ENCODE measurements at places on chromosomes 2 and 18.

DNA sequence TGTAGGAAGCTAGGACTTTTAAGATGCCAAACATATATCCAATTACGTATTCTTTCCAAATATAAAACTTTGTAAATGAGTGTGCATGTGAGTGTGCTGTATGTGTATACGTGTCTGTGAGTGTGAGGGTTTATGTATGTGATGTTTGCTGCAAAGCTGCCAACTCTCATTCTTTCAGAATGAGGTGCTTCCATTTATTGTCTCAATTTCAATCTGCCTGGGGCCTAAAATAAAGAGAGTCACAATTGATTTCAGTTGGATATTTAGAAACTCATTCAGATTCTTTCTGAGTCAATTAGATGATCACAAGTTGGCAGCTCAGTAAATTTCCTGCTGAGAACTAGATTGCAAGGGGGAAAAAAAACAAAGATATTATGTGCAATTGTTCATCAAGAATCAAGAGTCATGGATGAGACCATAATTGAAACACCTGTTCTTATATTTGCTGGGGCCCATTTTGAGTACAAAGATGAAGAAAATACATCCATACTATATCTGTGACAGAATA is 621.2 kb upstream of the ACVR2A start:
- DNase-seq: no peak

- DNase-seq: no peak
Observed at GRCh38 chr2:68280796-68281195, 28.5 kb upstream of the PPP3R1 start.

GRCh38 chr2:179613701-179614100 is 247.7 kb downstream of the ZNF385B start:
- peak; percentile 24 for DNase-seq

- no peak for DNase-seq
Observed at GRCh38 chr18:66226782-66227181, 377.1 kb downstream of the CDH19 start.

GRCh38 chr2:136164280-136164776 is 46.4 kb upstream of the CXCR4 start:
- no peak for DNase-seq

GRCh38 chr2:239360421-239361310 is 40.2 kb downstream of the HDAC4 start:
- DNase-seq: no peak

DNA sequence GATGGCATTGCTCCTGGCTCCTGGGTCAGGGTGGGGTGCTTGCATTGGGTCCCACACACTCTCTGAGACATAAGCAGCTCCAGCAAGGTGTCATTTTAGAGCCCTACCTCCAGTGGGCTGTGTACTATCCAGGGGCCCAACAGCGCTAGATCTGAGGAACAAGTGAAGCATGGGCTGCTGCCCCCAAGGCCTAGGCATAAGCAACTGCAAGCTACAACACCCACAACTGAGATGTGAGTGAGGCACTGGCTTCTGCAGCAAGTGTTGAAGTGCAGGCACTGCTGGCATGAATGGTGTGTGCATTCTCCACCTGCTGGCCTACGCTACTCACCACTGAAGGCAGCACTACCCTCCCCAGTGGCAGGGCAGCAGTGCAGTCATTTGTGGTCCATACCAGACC is 81.0 kb upstream of the STK39 start:
- no peak for DNase-seq

- DNase-seq: no peak
Observed at GRCh38 chr2:188383158-188383557, 91.5 kb downstream of the GULP1 start.

DNA sequence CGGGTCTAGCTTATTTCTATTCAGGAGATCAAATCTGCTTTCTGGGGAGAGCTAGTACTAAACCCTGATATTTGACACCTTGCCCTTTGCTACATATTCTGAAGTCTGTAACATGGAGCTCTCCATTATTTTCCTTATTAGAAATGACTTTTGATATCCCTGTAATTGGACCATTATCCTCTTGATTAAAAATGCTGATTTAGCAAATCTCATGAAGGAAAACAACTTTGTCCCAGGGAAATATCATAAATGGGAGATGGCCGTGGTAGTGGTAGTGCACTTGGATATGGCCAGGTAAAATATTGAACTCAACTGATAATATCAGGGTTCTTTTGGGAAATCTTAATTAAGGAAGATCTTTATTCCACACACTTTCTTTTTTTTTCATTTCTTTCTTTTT is 326.5 kb downstream of the RPRM start:
- no peak for DNase-seq

DNA sequence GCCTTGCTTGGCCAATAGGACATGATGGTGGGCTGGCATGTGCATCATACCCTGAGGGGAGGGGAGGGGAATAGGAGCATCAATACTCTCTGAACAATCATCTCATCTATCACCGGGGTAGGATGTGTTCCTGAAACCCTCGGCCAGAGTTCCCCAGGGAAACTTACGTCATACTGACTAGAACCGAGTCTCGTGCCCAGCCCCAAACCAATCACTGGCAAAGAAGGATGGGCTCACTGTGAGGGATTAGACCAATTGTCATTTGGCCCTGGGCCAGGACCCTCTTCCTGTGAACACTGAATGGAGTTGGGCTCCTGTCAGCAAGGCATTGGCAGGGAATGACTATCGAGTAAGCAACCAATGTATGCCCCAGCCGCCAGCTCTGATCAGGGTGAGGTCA is 261.5 kb downstream of the MYCN start:
- no peak for DNase-seq

DNA sequence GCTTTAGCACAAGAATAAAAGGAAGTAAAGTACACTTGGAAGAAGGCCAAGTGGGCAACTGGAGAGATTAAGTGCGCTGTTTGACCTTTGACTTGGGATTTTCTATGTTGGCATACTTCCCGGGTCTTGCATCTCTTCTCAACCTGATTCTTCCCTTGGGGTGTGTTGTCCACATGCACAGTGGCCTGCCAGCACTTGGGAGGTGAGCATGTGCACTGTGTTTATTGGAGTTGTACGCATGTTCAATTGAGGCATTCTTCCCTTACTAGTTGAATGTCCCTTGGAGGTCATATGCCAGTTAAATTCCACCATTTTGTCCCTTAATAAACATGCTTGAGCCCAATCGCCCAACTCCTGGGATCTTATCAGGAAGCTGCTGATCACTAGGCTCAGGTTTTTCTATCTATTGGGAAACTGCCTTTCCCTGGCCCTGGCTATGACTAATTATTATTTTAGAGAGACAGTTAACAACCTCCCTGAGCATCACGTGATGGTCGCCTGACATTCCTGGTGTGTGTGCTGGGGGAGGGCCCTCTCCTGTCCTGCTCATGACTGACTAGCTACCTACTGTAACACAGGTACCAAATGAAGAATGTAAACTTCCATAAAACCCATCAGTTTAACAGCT is 62.5 kb upstream of the RAPGEF4 start:
- DNase-seq: no peak

DNA sequence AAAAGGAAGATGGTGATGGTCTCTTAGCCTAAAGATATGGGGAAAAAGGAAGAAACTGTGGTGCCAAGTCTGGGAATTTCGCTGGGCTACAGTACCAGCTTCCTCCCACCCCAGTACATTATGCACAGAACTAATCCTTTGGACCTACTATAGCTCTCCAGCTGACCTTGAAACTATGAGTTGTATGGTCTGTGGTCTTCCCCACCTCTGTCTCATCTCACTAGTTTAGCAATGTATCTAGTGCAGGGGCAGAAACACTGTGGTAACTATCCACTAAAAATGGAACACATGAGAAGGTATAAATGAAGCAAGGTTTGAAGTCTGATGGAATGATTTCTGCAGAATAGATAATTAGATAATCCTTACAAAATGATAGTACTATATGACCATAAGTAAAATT is 190.4 kb upstream of the CCDC150 start:
- DNase-seq: no peak
